Omental fat pad (tissue), 4 donors: ENCODE measurements at places on chromosomes 5 and 9. TPM values are rescaled to one million over a fixed set of nuclear protein-coding genes. Genes with fewer than 3 reads are reported as not detected.

- DNase-seq: no peak
Observed at GRCh38 chr5:179044765-179045164, 15.4 kb upstream of the ZNF354C start.

ANKRD31 gene
- 0.12 TPM for total RNA-seq

DNA sequence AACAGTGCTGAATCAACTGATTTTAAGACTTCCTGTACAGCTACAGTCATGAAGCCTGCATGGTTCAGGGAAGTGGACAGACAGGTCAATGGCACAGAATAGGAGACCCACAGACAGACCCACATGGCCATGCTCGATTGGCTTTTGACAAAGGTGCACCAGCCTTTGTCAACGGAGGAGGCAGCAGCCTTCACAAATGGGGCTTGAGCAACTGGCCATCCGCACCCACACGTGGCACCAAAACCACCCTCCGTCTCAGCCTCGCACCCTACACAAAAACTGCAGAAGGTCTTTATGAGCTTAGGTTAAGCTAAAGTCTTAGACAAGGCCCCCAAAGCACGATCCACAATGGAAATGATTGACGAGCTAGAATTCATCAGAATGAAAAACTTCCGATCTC is 59.5 kb upstream of the UBAC1 start:
- no peak for DNase-seq

- DNase-seq: no peak
Observed at GRCh38 chr5:84632418-84632817, 247.7 kb upstream of the EDIL3 start.

ARID3C gene
- not detected for total RNA-seq

CNTFR gene
- 81.5 TPM for total RNA-seq

- DNase-seq: no peak
Observed at GRCh38 chr5:6373081-6373846, 5.1 kb downstream of the MED10 start.

MEF2C gene
- 33.4 TPM for total RNA-seq
